ENCODE measurements at places on chromosomes 2 and 18.

DNA sequence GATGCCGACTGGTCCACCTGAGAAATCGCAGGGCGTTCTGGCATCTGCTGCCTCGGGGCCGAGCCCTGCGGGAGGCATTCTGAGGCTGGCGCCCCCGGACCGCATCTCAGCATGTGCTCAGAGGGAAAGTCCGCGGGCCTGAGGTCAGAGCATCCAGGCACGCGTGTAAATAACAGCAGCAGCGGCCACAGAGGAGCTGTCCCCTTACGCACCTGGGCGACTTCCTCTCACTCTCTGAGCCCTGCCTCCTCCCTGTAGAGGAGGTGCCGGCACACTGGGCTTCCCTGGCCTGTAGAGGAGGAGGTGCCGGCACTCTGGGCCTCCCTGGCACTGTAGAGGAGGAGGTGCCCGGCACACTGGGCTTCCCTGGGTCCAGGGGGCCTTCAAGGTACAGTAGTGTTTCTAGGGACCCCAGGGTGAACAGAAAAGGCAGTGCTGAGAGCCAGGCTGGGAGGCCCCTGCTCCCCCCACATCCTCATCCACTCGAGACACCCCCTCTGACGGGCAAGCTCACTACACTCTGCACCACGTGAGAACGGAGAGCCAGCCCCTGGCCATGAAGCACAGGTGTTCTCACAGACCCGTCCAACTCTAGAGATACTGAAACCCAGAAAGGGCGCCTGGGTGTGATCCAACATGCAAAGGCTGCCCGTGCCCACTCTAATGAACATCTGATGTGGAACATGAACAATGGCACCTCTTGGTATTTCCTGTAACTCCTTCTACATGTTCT lies 263.5 kb downstream of the HDAC4 start:
- DNase-seq: no peak

GRCh38 chr2:179853108-179853507 lies 8.3 kb downstream of the ZNF385B start:
- DNase-seq: no peak

DNA sequence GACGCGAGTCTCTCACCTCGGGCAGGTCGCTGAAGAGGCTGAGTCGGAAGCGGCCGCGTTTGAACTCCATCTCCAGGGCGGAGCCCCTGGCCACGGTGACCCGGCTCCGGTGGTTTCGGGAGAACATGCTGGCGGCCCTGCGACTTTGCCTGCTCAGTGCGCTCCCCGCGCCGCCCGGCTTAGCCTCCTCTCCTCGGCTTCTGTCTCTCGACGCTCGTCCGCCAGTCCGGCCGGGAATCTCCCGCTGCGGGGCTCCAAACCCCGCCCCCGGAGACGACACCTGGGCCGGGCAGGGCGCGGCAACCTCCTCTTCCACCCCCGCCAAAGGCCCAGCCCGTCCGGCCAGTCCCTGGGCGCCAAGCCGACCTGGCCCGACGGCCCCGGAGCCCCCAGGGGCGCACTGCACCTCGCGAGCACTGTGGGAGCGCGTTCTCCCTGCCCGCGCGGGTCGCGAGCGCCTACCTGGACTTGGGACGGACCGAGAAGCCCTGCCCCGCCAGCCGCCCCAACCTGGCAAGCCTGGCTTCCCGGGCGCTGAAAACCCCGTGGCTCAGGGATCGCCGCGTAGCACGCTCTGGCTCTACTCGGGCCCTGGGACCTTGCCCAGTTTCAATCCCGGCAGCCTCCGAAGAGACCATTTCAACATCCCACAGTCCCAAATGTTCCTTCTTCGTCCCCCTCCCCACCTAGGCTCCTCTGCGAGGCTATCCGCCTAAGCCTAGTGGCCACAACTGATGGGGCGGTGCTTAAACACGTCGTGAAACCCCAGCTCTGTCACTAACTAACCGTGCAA lies at the start of gene RTKN:
Gene RTKN, minus strand, starts transcription at position 248 of the 793 bp plus-strand sequence. Its CDS starts 121 bp downstream, at position 127.
- no peak for DNase-seq

DNA sequence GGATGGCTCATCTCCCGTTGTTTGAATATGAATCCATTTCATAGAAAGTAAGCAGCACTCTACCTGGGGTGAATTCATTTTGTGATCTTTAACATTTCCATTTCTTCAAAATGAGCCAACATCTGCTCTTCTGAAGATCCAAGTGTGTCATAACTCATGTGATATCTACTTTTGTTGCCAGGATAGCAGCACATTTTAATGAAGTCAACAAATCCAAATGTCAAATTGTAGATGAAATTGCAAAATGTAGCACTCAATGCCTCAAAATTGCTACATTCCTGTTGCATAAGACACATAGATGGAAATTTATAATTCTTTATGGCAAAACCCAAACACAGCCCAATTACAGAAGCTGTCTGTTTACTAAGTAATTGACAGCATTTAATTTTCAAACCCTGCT lies 360.7 kb downstream of the TMX3 start:
- DNase-seq: no peak

- no peak for DNase-seq
These were observed 46.3 kb downstream of the ASB1 start for GRCh38 chr2:238473014-238473413.

DNA sequence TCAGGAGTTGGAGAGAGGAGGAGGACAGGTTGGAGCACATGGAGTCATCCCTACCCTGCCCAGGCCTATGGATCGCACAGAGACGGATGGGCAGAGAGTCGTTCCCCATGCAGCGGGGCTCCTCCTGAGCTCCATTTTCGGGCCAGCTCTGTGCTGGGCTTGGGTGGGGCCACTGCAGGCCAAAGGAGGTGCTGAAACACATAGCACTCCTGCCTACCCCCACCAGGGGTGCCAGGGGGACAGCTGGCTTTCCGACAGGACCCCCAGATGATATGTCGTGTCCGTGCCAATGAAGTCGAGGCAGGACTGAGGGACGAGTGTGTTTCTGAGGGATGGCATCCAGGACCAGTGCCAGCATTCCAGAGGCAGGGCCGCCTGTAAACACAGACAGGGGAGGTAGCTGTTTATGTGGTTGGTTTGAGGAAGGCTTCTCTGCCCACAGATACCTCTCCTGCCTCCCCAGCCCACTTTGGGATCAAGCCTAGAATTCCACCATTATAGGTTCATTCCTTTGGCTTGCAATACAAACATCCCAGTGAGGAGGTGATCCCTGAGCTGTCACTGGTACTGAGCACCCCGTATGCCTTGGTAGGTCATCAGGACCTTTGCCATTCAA lies 116.6 kb downstream of the GLI2 start:
- DNase-seq: no peak

GRCh38 chr2:216583147-216583546 lies 50.1 kb upstream of the IGFBP2 start:
- no peak for DNase-seq

GRCh38 chr18:36786686-36787085 lies 42.1 kb downstream of the TPGS2 start:
- no peak for DNase-seq

- DNase-seq: no peak
These were observed 104.7 kb downstream of the VSNL1 start for GRCh38 chr2:17644997-17645720.

- DNase-seq: no peak
These were observed 1761.2 kb upstream of the CELF4 start for GRCh38 chr18:39326772-39327171.

DNA sequence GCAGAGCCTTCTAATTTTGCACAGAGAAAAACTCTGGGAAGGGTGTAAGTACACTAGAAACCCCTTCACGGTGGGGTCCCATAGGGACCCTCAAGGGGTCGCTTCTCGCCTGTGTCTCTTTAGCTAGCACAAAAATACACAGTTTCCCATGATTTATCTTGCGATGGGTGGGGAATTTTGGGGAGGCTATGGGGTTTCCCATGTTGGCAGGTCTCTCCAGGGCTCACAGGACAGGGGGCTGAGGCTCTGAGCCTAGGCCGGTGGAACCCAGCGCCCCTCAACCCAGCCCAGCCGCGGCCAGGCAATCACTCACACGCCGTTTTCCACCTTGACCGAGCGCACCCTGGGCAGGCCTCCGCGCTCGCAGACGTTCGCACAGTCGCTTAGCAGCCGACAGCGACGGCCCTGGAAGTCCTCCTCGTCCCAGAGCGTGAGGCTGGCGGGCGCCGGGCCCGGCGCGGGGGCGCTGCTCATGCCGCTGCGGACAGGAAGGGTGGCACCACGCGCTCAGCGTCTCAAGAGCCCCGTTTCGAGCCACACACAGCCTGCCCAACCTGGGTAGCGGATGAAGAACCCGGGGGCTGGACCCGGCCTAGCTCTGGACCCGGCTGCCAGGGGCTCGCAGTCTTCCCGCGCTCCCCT lies 398 bp downstream of the CRYBA2 start:
- DNase-seq: no peak

DNA sequence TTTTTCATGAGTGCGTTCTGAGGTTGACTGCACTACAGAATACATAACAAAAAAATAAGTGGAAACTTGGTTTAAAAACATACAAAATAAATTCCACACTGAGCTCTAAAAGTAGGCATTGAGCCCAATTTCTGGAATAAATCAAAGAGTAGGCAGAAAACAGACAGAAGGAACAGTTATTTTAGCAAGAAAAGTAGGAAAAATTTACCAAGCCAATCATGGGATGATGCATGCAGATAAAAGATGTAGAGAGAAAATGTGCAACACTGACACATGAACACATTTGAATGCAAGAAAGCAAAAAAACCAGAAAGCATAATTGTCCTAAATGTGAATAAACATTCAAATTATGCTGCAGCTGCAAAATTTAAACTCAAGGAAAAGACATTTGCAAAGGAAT lies 308.3 kb downstream of the DLGAP1 start:
- DNase-seq: no peak

GRCh38 chr2:201185863-201186262 lies 2.9 kb downstream of the CASP10 start:
- no peak for DNase-seq

DNA sequence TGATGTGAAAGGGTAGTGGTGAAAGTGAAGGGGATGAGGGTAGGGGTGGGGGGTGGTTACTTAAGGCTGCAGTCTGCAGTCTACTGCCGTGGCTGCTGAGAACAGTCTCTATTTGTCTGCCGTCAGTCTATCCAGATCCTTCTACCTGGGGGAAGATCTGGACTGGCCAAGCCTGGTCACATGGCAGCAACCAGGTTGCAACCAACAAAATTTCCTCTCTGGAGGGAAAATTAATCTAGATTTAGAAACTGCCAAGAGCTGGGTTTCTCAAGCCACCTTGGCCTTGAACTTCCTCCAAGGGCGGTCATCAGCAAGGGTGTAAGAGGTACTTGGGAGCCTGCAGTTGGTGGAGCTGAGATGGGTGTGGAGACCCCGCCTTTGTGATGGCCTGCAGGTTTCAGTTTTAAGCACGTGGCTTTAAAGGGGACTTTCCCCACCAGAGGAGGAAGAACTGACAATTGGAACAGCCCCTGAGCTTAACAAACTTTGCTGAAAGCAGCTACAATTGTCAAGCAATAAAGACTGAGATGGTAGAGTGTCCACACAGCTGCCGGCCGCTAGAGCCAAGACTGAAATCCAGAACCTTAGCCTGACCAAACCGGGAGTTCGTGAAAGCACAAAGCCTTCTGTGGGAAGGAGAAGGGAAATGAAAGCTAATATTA lies 31.4 kb upstream of the KCMF1 start:
- DNase-seq: peak; percentile 83

DNA sequence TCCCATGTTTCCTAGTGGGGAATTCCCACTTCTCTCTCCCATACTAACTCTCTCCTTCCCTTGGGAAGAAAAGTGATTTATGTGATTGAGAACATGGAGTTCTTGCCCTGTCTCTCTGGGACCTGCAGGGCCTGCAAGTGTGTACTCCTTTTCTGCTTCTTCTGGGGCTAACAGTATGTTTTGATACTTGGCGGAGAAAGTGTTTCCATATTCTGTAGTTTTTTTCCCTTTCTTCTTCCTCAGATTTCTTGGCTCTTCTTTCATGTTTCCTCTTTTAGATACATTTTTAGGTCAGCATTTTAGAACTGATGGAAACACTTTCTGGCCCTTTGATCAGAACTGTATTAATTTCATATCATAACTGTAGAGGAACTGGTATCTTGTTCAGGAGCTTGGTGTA lies 352.2 kb downstream of the DLGAP1 start:
- no peak for DNase-seq

DNA sequence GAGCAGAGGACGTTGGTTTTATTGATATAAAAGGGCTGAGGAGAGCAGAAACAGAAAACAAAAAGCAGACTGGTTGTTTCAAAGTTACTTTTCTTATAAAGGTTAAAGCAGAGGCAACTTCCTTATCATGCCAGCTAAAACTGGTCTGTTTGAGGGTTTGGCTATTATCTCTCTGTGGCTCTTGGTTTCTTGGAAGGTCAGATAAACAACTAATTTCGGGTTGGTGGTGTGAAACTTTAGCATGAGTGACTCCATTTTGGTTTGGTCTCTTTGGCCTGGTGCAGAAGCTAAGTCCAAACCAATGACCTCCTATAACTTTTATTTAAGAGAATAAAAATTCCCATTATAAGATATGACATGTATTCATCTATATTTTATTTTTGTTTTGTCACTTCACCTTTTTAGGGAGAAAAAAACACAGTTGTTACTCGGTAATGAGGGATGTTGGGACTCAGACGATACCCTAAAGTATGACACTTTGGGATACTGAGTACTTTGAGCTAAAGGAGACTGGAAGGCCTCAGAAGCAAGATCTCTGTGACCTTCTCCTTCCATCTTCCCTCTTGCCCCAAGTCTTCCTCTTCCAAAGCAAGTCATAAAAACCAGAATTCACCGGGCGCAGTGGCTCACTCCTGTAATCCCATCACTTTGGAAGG lies 23.3 kb downstream of the TNFAIP6 start:
- no peak for DNase-seq

- DNase-seq: peak; percentile 10
These were observed 80.4 kb downstream of the CELF4 start for GRCh38 chr18:37484983-37485834.

DNA sequence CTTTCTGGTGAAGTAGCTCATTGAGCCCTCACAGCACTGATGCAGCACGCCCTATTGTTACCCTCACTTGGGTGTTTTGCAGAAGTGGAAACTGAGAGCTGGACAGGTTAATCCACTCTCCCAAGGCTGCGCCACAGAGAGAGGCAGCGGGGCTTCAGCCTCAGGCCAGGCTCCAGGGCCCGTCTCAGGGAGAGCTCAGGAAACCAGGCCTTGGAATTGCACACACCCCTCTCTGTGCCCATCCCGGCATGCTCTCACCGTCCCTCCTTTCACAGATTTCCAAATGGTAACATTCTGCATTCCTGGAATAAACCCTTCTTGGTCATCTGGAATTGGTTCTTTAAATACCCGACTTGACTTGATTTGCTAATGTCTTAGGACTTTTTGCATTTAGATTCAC lies 51.5 kb downstream of the TWIST2 start:
- DNase-seq: no peak

GRCh38 chr2:183543731-183544130 lies 419.5 kb downstream of the NUP35 start:
- no peak for DNase-seq

DNA sequence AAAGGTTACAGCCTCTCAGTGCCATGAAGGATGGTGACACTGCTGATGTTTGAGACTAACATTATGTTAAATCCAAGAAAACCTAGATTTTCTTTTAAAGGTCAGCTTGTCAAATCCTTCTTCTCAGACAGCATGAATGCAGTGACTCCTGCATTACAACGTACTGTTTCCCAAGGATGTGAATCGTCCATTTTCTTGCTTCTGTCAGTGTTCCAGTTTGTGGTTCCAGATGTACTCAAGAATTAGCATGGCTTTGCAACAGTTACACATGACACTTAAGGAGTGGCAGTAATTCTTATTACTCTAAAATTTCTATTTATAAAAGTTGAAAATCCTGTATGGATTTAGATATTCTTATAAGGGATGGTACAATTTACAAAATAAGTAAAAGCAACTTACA lies 1.5 kb upstream of the TTC39C start:
- no peak for DNase-seq
